ENCODE measurements at places on chromosomes 6 and 20.
A peak's percentile ranks its signal among the peaks of the same experiment; 100 is the strongest.

DNA sequence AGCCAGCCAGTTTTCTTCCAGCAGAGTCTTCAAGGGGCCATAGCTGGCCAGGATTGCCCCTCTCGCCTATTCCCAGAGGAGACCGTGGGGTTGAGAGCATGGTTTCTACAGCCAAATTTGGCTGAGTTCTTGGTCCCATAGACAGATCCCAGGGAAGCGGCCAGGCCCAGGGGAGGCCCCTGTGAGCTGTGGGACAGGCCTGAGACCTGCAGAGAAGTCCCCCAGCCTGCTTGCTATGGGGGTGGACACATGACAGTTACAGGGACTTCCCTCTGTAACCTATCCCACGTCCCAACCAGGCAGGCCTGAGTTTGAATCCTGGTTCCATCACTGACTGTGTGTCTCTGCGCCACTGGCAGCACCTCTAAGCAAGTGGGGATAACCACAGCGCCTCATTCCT is 2.6 kb downstream of the TCF15 start:
- DNase-seq, result no peak

DNA sequence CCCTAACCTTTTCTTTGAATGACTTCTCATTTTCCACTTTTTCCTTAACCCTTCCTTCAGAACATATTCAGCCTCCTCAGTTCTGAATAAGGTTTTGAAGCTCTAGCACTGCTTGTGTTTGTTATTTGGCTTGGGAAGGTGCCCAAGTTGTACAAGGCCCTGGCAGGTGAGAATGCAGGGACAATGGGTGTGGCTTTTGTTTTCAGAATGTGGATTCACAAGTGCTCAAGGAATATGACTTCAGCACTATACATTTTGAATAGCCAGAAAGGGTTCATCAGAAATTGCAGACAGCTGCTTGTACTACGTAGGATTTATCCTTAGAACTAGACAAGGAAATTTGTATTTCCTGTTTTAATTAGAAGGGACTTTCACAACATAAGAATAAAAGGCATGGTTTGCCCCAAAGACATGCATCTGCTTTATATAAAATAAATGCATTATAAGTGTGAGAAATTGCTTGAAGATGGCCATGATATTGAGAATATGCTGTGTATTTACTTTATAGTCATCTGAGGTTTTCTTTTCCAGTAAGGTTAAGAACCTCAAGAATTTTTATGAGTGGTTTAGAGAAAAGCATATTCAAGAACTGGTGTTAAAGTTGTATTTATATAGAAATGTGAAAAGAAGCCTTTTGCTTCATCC is 29.3 kb upstream of the PRDM1 start:
- no peak for DNase-seq

- no peak for DNase-seq
These were observed 511.1 kb downstream of the TENT5A start for GRCh38 chr6:81241126-81242041.

- no peak for DNase-seq
These were observed 22.5 kb upstream of the SRPK1 start for GRCh38 chr6:35943390-35943789.

DNA sequence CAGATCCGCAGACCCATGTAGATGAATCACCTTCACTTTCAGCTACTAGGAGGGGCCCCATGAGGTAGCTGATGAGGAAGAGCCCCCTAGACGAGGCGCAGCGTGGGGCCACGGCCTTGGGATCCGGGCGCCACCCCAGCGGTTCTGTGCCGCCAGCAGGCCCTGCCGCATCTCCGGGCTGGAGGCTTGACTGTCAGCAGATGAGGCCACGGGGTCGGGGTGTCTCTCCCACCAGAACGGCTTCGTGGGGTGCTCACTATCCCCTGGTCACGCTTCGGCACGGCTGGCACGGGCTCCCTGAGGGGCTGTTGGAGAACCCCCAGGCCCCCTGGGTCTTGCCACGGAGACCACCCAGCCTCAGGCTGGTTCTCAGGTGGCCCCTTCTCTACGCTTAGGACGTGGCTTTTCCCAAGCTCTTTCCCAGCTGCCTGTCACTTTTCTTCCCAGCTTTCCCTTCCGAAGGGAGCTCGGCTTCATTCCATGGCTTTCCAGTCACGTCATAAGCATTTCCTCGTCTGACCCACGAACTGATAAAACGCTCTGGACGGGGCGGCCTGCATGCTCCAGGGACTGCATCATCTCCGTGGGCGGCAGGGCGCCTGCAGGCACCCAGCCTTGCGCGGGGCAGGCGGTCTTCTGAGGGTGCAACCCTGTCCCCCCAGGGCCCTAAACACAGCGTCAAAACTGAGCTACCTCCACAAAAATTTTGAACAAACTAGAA is 85.9 kb downstream of the THBS2 start:
- no peak for DNase-seq

- no peak for DNase-seq
These were observed 33.1 kb downstream of the TMEM14A start for GRCh38 chr6:52704060-52704459.

- DNase-seq, result no peak
These were observed 220.7 kb upstream of the CITED2 start for GRCh38 chr6:139595183-139595582.

DNA sequence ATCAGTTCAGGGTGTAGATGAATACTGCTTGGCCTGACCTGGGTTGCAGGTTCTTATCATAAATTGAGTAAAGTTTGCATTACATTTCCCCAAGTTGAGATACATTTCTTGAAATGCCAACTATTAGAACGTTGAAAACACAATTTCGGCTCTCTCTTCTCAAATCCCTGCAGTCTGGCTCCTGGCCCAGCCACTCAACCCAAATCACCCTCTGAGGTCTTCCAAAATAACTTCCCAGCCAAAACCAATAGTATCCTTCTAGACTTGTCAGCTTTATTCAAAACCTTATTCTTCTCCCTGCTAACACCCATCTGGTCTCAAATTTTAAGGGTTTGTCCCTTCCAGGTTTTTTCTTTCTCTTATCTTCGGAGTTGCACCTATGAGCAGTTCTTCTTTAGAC is 263.6 kb downstream of the EYA4 start:
- no peak for DNase-seq

DNA sequence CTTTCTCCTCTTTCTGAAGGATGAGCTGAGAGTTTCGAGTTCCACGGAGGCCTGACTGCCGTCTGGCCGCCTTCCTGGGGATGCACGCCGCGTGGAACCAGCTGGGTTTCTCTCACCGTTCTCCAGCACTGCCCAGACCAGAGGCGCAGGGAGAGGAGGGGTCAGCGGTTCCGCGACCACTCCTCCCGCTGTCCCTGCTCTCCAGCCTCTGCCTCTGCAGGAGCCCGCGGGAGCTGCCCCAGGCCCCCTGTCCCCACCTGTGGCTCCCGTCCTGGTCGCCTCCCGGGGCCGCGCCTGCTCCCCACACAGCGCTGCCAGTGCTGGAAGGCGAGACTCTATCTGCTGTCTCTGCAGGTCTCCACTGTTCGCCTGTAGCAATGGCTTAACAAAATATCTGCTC is 106.8 kb upstream of the AFDN start:
- DNase-seq, result no peak

DNA sequence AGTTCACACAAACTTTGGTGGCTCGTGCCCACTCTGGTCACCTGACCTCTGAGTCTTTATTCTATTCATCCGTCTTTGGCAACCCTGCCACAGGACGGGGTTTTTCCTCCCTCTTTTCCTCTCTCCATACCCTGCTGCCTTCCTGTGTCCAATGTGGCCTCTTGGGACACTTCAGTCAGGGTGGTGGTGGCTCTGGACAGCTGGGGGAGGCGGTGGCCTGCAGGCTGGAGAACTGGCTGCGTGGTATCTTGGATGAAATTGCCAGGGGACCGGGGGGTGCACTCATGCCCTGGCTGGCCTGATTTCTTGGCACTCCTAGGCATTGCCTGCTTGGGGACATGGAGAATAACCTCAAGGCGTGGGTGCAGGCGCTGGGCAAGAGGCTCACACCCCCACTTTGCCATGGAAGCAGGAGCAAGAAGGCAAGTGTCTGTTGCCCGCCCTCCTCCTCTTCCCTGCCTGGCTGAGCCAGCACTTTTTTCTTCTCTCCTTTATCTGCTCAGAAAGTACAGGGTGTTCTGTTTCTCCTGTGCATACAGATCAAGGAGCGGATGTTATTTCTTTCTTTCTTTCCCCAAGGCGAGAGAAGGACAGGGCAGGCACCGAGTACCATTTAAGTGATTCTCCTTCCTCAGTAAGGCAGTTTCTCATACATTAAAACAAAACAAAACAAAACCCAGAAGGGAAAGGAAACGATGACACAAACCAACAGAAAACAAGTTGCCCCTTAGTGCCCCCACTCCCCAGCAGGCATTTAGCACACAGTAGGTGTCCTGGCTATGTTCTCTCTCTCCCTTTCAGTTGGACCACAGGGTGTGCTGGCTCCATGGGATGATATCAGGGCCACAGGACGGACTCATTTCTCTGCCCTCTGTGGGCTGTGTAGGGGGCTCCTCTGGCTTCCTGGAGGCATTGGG is 155.5 kb upstream of the RNF24 start:
- no peak for DNase-seq

GRCh38 chr6:170286246-170286933 is 4.5 kb downstream of the DLL1 start:
- DNase-seq, result no peak

GRCh38 chr6:160634706-160635105 is 29.4 kb downstream of the LPA start:
- DNase-seq, result no peak

- no peak for DNase-seq
These were observed 23.9 kb upstream of the FAM83C start for GRCh38 chr20:35316086-35316485.

DNA sequence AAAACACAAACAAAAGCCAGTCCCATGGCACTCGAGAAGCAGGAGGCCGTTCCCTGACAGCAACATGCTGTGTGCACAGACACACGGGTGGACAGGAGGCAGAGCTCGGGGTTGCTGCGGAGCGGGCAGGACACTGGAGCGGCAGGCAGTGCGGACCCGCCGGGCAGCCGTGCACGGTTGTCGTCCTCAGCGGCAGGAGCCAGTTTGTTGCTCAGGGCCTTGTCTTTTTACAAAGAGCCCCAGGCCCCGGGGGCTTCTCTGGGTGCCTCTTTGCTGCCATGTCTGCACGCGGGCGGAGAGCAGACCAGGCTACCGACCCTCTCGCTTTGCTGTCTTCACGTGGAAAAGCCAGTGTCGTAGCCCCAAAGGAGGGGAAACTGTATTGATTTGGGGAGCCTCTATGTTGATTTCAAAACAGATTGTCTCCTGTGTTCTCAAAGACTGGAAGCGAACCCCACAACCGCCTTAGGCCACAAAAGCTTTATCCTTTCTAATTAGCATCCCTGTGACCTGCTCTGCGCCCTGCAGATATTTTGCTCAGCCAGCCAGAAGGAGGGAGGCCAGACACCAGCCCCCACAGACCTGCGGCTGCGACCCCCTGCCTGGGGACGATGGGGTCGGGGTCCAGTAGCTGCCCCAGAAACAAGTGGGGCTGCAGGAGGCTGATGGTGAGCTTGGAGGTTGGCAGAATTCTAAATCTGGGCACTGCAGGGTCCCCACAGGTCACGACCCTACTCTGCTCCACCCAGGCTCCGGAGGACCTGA is 50.2 kb downstream of the ERMARD start:
- no peak for DNase-seq

DNA sequence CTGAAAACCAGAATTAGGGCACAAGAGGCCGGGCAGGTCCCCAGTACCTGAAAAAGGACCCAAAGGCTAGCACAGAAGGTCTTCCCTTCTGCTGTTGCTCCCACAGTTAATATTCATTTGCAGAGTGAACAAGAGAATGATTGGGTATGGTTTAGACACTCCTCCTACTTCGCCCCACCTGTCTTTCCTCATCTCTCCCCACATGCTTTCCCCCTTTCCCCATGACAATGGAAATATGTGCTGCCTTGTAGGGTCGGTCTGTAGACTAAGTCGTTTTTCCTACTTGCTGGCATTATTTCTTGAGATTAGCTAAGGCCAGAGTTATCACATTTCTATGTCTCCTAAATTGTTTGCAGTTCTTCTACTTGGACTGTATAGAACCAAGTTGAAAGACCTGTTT is 181.9 kb downstream of the PDE7B start:
- no peak for DNase-seq

- no peak for DNase-seq
These were observed 4.5 kb upstream of the AP5S1 start for GRCh38 chr20:3815703-3816315.

DNA sequence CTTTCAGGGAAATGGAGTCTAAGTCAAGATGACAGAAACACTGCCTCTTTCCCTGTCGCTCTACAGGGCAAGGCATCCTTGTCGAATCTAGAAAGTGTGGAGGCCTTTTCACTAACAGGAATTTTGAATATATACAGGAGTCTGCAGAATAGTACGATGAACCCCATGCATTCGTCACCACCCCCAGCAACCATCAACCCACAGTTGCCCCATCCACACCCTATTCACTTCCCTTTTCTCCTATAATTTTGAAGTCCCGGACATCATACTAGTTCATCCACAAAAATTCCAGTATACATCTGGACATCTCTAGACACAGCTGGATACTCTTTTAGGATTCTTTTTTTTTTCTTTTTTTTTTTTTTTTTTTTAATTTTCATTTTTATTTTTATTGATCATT is 80.7 kb upstream of the RIN2 start:
- no peak for DNase-seq

- peak; percentile 42 for DNase-seq
These were observed at the start of gene KCNK15 for GRCh38 chr20:44745598-44746366. TSS of gene KCNK15 (plus strand) at chr20:44745865. CDS start at chr20:44745911, 46 bp downstream.

GRCh38 chr20:44743080-44743701 is 2.5 kb upstream of the KCNK15 start:
- DNase-seq, result no peak

DNA sequence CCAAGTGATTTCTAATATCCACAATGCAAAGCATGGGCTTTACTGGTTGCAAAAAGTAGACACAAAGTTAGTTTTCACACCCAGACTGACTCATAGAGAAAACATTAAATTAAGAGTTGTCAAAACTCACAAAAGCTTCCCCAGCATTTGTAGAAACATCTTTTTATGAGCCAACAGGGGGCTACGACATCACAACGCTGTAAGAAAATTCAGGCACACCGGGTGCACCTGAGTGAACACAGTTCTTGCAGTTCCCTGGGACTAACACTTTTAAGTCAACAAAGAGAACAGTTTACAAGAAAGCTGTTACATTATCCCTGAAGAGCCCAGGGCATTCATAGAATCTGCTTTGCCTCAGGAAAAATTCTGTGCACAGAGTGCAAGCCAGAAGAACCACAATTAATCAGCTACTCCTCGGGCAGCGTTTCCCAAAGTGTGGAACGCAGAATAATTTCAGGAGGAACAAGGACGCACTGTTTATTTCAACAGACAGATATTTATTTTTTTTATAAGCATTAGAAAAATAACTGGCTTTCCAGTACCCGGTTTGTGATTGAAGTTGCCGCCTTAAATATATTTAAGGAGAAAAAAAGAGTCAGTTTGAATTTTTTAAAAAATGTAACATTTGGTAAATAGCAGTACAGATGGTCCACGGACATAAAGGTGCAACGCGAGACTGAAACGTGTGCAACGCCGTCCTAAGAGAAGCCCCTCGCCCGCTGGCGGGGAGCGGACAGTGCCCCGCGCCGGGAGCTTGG is 1.2 kb downstream of the NCOA5 start:
- no peak for DNase-seq
